ENCODE measurements at places on chromosomes 16 and 17.

DNA sequence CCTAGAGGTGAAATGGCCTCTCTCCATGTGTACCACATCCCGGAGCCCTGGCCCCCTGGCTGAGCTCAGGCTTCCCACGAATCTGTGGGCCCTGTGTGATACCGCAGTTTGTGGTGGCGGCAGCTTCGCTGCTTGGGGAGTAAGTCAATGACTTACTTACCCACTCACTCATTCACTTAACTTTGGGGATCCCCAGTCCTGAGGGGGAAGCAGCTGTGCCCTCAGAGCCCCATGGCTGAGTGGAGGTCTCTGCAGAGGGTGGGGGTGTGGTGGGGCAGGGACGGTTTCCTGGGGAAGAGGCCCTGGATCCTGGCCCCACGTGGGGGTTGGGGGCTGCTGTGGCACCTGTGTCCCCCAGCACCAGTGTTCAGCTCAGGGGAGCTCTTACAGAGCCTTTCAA, 13.2 kb downstream of the KCNJ12 start:
- no peak for DNase-seq

DNA sequence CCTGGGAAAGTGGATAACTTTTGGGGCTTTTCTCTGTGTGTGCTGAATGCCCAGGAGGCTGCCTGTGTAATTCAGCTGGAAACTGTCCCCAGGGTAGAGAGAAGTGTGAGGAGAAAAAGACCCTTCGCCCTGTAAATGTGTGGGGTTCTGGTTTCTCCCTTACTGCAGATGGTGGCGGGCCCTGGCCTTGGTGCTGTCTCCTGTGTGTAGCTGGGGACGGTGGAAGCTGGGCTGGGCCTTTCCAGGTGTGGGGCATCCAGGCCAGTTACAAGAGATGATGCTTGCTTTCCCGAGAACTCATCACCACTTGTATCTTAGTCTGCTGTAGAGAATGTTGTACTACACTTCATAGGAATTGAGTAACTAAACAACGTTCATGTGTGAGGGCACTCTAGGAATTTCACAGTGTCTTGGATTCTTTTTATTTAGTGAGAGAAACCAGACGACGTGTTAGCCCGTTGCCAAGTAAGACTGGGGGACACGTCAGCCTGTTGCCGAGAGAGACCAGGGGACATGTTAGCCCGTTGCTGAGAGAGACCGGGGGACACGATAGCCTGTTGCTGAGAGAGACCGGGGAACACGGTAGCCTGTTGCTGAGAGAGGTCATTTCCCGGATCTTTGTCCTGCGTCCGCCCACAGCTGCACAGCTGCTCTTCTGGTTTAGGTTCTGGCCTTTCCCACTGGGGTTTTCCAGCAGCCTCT, 43.1 kb downstream of the TBCD start:
- DNase-seq, result no peak

DNA sequence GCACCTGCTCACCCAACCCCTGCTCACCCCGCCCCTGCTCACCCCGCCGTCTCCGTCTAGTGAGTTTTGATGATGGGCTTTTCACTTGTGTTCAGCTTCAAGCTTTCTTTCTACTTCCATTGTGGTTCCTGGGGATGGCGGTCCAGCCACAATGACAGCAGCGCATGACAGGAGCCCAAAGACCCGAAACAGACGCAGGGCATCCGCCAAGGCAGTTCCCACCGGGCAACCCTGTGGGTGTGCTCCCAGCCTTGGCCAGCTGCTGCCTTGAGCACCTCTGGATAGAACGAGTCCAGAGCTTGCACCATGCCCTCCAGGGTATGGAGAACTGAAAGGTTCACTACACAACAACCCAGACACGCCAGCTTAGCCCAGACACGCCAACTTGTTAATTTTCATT, 92.9 kb upstream of the CHMP6 start:
- no peak for DNase-seq

- no peak for DNase-seq
Measured at GRCh38 chr17:76345377-76345974, 8.2 kb downstream of the PRPSAP1 start.

- DNase-seq, result no peak
Measured at GRCh38 chr16:1938316-1938715, 4.7 kb downstream of the MSRB1 start.

Measured in HS-27A (cell line).